ENCODE measurements at places on chromosomes 7 and 10.
A peak's percentile ranks its signal among the peaks of the same experiment; 100 is the strongest.

- DNase-seq, result no peak
Observed at GRCh38 chr7:98816241-98816640, 53.6 kb downstream of the TMEM130 start.

GRCh38 chr7:39168403-39169098, 190.8 kb downstream of the POU6F2 start:
- DNase-seq, result no peak

GRCh38 chr7:134890246-134891240, 95.8 kb upstream of the AGBL3 start:
- DNase-seq, result no peak

DNA sequence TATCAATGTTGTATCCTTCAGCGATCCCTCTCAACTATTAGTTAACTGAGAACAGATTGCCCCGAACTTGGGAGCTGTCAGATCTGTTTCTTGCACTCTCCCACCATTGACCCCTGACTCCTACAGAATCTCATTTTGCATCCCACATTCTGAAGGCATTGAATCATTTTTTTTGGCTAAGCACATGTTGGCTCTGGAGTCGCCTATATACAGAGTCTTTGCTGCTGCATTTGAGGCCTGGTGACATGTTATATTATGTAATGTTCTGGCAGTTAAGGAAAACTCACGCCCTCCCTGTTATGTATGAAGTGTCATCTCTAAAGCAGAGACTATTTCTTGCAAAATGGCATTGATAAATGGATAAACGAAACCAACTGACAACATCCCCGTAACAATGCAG, 159.2 kb upstream of the ITGB1 start:
- peak; percentile 26 for DNase-seq

DNA sequence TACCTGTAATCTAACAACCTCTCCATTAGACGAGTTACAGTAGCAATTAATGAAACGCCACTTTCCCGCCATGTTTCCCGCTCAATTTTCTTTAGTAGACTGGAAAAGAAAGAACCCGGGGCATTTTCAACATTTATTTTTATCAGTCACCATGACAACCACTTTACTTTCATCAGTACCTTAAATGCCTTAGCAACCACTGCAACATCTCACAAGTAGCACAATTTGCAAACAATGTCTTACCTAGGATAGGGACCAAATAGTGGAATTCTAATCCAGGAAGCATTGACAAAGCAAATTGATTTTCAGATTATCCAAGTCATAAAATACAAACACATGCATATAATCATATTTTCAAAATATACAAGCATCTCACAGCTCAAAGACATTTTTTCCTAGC, 221.6 kb upstream of the IMMP2L start:
- DNase-seq, result no peak

GRCh38 chr7:150797661-150798060, 2.5 kb downstream of the TMEM176B start:
- DNase-seq, result no peak

DNA sequence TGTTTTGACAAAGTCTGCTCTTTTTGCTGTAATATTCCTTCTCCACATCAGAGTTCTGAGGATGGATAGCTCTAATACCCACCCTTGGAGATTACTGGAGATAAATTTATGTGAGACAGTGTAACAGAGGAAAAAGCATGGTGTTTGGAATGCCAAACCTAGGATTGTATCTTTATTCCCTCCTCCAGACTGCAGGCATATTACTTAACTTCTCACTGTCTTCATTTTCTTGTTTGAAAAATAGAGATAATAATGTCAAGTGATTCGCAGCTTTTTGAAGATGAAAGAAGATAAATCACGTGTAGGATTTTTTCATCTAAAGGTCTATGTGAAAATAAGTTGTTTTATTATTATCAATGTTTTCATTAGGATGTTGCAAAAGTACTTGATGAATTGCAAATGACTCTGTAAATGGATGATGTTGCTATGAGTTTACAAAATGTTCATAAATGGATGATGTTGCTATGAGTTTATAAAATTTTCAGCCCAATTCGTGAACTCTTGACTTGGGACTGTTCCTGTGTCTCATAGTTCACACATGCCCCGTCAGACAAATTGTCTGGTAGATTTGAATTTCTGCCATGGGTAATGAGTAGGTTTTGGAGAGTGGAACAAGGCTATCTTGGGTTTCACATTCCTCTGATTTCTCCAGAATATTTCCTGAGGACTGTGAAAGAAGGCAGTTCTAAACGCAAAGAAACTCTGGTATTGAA, 113.1 kb upstream of the IGFBP3 start:
- DNase-seq, result no peak

DNA sequence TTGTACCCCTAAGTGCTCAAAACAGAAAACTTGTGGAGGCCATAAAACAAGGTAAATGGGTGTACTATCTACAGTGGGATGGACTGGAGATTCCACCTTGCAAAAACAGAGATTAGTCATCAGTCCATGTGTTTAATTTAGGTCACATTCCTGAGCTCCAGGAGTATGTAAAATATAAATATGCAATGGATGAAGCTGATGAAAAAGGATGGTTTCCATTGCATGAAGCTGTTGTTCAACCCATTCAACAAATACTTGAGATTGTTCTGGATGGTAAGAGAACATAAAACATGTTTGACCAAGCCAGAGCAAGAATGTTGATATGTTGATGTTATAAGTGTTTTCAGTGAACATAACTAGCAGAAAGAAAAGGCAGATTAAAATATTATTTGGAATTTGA, 14.6 kb downstream of the ASB15 start:
- no peak for DNase-seq

GRCh38 chr10:70964245-70964644, 75.9 kb upstream of the PCBD1 start:
- no peak for DNase-seq

- no peak for DNase-seq
Observed at GRCh38 chr7:14666304-14666703, 236.2 kb downstream of the DGKB start.

GRCh38 chr7:130256704-130257103, 10.0 kb upstream of the CPA2 start:
- DNase-seq, result no peak

Data from islet precursor cell (in vitro differentiated cells).